Cardiac muscle cell (in vitro differentiated cells and primary cell): ENCODE measurements at places on chromosomes 4 and X. TPM values are rescaled to one million over a fixed set of nuclear protein-coding genes. Genes with fewer than 3 reads are reported as not detected.

SHROOM3 gene
- 43.4 and 47.7 TPM in 2 replicates for total RNA-seq

WNK3 gene
- 4.9 and 5.6 TPM in 2 replicates for total RNA-seq

TEX13C gene
- not detected in 2 replicates for total RNA-seq

HAND2 gene
- total RNA-seq, result 352 and 607 TPM in 2 replicates

HTRA3 gene
- 8.9 and 15.7 TPM in 2 replicates for total RNA-seq

TRPC3 gene
- total RNA-seq, result 51.2 and 54.1 TPM in 2 replicates

ASB12 gene
- 0.24 and 0.46 TPM in 2 replicates for total RNA-seq

USP11 gene
- 120 and 130 TPM in 2 replicates for total RNA-seq

SOD3 gene
- 23.2 and 31.0 TPM in 2 replicates for total RNA-seq

MPC1L gene
- total RNA-seq, result not detected in 2 replicates

IQCM gene
- total RNA-seq, result not detected in 2 replicates

AADAT gene
- 8.9 and 10.2 TPM in 2 replicates for total RNA-seq

- H3K27ac ChIP-seq, result no peak overlapping the region
- no peak for DNase-seq
- H3K4me3 ChIP-seq, result no peak overlapping the region
- no peaks in the 10 kb centered on the region for H3K36me3 ChIP-seq
- H3K27me3 ChIP-seq, result no peaks in the 10 kb centered on the region
Measured at GRCh38 chr4:76277667-76278066, 26.1 kb downstream of the FAM47E start.

GRCh38 chr4:125316401-125316790 lies 1.6 kb downstream of the FAT4 start:
- H3K36me3 ChIP-seq, result no peaks in the 10 kb centered on the region
- peaks cover 5% of the 10 kb centered on the region for H3K4me1 ChIP-seq
- DNase-seq, result peak; percentile 34
- no peak overlapping the region for H3K27ac ChIP-seq
- peak overlapping the region; percentile 90 for H3K4me3 ChIP-seq
- no peaks in the 10 kb centered on the region for H3K27me3 ChIP-seq

DNA sequence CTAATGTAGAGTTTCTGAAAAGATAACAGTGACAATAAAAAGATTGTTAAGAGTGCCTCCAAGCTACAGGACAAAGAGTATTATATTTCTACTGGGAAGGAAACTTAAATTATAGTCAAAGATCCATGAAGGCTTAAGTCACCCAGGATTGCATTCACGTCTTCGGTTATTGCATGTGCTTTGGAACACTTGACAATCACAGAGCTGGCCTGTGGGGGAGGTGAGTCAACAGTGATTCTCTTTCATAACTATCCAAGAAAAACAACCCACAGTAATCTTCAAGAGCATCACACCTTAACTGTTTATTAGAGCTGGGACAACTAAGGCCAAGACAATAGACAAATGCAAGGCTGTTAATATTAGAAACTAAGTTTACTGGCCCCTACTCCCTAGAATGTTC lies 40.3 kb downstream of the PDGFC start:
- no peaks in the 10 kb centered on the region for H3K36me3 ChIP-seq
- no peak overlapping the region for H3K27ac ChIP-seq
- H3K4me3 ChIP-seq, result no peak overlapping the region
- no peaks in the 10 kb centered on the region for H3K27me3 ChIP-seq
- H3K4me1 ChIP-seq, result no peaks in the 10 kb centered on the region

- no peaks in the 10 kb centered on the region for H3K36me3 ChIP-seq
- peak; percentile 30 for DNase-seq
- H3K27ac ChIP-seq, result no peak overlapping the region
- peaks cover 73% of the 10 kb centered on the region for H3K27me3 ChIP-seq
- no peaks in the 10 kb centered on the region for H3K4me1 ChIP-seq
- H3K4me3 ChIP-seq, result peak overlapping the region; percentile 43
Measured at GRCh38 chr4:81214144-81214880, 710 bp downstream of the PRKG2 start.

DNA sequence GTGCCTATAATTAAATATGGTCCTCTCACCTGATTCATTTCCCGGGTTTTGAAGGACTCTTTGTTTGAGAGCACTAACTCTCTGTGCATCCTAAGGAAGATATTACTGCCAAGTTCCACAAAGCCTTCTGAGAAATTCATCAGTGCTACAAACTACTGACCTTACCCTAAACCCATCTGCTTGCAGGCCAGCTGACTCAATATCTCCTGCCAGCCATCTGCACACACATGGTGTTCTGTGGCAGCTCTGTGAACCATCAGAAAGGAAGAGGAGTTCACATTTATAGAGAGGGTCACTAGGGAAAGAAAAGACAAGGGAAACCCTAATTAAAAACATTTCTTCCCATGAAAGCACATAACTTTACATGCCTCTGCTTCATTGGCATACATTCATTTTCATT lies 156.7 kb downstream of the ATP10D start:
- H3K27me3 ChIP-seq, result no peaks in the 10 kb centered on the region
- no peak for DNase-seq
- no peak overlapping the region for H3K4me3 ChIP-seq
- no peaks in the 10 kb centered on the region for H3K4me1 ChIP-seq

DNA sequence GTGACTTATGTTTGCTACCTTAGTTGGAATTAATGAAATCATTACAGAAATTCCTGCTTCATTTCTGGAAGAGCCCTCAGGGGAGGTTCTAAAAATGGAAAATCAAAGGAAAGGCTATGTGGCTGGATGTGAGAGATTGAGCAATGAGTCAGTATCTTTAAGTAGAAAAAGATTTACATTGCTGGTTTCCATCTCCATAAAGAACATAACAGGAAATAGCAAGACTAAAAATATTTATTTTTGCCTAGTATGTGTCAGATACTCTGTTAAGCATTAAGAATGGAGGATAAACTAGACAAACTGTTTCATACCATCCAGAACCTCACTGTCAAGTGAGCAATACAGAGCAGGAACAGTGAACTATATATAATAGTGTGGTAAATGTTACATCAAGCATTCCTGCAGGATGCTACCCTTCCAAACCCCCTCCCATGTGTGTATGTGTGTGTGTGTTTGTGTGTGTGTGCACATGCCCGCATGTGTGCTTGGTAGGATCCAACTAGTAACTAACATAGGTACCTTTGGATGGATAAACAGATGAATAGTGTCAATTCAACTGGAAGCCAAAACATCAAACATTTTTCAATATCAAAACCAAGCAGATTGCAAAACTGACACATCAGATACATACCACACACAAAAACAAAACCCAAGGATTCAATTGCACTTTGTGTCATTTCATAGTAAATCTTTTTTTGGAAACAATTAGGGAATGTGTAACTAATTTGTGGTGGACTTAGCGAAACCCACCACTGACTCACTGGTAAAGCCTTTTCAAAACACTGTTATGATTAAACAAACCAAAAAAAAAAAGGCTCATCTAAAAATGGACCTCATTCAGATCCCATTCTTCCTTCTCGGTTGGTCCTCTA lies 223.4 kb downstream of the SHROOM3 start:
- H3K27me3 ChIP-seq, result no peaks in the 10 kb centered on the region
- no peak for DNase-seq
- H3K4me3 ChIP-seq, result no peak overlapping the region
- no peaks in the 10 kb centered on the region for H3K36me3 ChIP-seq
- no peak overlapping the region for H3K27ac ChIP-seq
- H3K4me1 ChIP-seq, result peaks cover 12% of the 10 kb centered on the region

DNA sequence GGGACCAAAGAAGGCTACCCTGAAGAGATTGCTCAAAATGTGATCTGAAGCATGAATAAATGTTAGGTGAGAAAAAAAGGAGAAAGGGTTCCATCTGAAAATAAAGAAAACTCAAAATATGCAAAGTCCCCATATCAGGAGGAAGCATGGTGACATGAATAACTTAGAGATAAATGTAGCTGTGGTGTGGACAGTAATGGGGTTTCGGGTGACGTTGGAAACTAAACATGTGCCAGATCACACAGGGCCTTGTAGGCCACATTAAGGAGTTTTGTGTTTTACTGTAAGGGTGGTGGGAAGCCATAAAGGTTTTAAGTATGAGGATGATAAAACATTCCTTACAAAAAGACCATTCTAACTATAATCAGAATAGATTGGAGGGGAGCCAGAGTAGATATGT lies 40.3 kb upstream of the ACSL4 start:
- no peak overlapping the region for H3K27ac ChIP-seq
- H3K4me1 ChIP-seq, result no peaks in the 10 kb centered on the region
- no peaks in the 10 kb centered on the region for H3K27me3 ChIP-seq

DNA sequence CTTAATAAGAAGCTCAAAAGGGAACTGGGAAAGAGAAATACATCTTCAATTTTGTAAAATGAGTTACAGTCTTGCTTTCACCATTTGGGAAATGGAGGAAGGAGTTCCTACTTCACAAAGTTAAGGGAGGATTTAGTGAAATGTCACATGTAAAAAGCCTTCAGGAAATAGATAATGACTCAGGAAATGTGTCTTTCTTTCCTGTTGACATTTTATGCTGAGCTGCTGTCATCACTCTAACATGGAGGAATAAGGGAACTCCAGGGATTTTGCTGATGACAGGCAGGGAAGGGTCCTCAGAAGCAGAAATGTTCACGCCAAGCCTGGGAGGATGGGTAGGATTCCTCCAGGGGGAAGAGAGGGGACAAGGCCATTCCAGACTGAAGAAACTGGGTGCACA lies 251.1 kb downstream of the USP46 start:
- H3K36me3 ChIP-seq, result no peaks in the 10 kb centered on the region
- no peak for DNase-seq
- no peak overlapping the region for H3K27ac ChIP-seq
- H3K4me1 ChIP-seq, result no peaks in the 10 kb centered on the region

DNA sequence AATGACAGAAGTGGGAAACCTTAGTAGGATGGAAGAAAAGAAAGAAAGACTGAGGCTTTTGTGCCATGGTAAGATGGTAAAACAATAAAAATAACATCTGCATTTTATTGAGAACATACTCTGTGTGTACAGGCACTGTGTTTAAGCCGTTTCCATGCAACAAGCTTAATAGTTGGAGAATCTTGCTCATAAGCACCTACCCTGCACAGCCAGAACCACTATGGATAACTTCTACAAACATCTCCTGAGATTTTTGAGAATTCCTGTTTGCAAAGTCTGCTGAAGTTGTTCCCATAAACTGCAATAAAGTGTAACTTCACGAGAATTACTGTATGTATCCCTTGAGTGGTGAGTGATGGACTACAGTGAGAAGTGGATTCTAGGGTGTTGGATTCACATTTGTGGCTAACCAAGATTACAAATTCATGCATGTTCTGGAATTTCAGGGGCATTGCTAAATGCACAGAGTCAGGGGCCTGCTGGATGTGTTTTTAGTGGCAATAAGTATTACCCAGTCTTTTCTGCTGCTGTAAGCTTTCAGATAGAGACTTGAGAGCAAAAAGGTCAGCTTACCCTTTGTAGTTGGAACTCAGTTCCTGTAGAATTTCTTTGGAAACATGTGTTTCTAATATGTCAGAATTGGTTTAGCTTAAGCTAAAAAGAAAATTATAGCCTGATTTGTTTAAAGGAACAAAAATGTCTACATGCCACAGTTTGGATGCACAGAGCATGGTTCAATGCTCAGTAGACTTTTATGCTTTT lies 132.5 kb downstream of the AFF1 start:
- peaks cover 8% of the 10 kb centered on the region for H3K4me1 ChIP-seq
- no peaks in the 10 kb centered on the region for H3K36me3 ChIP-seq
- H3K27ac ChIP-seq, result peak overlapping the region; percentile 5
- no peaks in the 10 kb centered on the region for H3K27me3 ChIP-seq
- H3K4me3 ChIP-seq, result no peak overlapping the region

GRCh38 chr4:80301884-80302283 lies 33.6 kb upstream of the CFAP299 start:
- no peak overlapping the region for H3K27ac ChIP-seq
- H3K4me1 ChIP-seq, result no peaks in the 10 kb centered on the region
- DNase-seq, result no peak
- H3K4me3 ChIP-seq, result no peak overlapping the region
- H3K27me3 ChIP-seq, result no peaks in the 10 kb centered on the region
- H3K36me3 ChIP-seq, result no peaks in the 10 kb centered on the region

- no peak overlapping the region for H3K4me3 ChIP-seq
- H3K4me1 ChIP-seq, result peaks cover 2% of the 10 kb centered on the region
- no peak for DNase-seq
- no peaks in the 10 kb centered on the region for H3K27me3 ChIP-seq
- H3K27ac ChIP-seq, result no peak overlapping the region
Measured at GRCh38 chr4:155941085-155941790, 12.4 kb downstream of the CTSO start.

DNA sequence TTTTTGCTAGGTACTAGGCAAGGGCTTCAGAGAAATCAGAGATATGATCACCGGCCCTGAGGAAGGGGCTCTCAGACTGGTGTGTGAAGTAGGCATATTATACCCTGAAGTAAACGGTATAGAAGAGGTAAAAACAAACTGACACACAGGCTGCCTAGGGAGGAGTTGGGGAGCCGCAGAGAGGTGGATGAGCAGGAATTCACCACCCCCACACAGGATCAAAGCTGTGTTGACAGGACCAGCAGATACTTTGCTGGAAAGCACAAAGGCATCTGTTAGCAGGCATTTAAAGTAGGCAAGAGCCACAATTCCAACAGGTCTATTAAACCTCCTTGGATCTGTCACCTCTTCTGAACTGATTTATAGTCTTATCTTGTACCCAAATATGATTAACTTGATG lies 71.8 kb upstream of the GPR34 start:
- DNase-seq, result no peak
- H3K27me3 ChIP-seq, result no peaks in the 10 kb centered on the region
- no peak overlapping the region for H3K4me3 ChIP-seq
- peaks cover 21% of the 10 kb centered on the region for H3K4me1 ChIP-seq
- no peaks in the 10 kb centered on the region for H3K36me3 ChIP-seq

GRCh38 chr4:6767748-6768538 lies 14.6 kb upstream of the KIAA0232 start:
- H3K27me3 ChIP-seq, result no peaks in the 10 kb centered on the region
- no peaks in the 10 kb centered on the region for H3K36me3 ChIP-seq
- no peak overlapping the region for H3K4me3 ChIP-seq

- H3K27me3 ChIP-seq, result no peaks in the 10 kb centered on the region
- DNase-seq, result no peak
- H3K27ac ChIP-seq, result no peak overlapping the region
- no peaks in the 10 kb centered on the region for H3K4me1 ChIP-seq
Measured at GRCh38 chr4:107838861-107839565, 14.3 kb downstream of the SGMS2 start.

- no peaks in the 10 kb centered on the region for H3K36me3 ChIP-seq
- no peaks in the 10 kb centered on the region for H3K4me1 ChIP-seq
- H3K27ac ChIP-seq, result no peak overlapping the region
- no peaks in the 10 kb centered on the region for H3K27me3 ChIP-seq
- DNase-seq, result no peak
Measured at GRCh38 chr4:40283968-40284367, 51.2 kb upstream of the CHRNA9 start.

GRCh38 chrX:41333003-41333743 lies 789 bp upstream of the DDX3X start:
- DNase-seq, result peak; percentile 87
- no peaks in the 10 kb centered on the region for H3K36me3 ChIP-seq
- H3K27ac ChIP-seq, result peak overlapping the region; percentile 99
- no peaks in the 10 kb centered on the region for H3K27me3 ChIP-seq
- peaks cover 12% of the 10 kb centered on the region for H3K4me1 ChIP-seq
- peak overlapping the region; percentile 59 for H3K4me3 ChIP-seq

GRCh38 chrX:17500145-17500579 lies 125.2 kb downstream of the NHS start:
- no peaks in the 10 kb centered on the region for H3K4me1 ChIP-seq
- no peak overlapping the region for H3K27ac ChIP-seq
- no peaks in the 10 kb centered on the region for H3K27me3 ChIP-seq
- H3K4me3 ChIP-seq, result no peak overlapping the region
- no peaks in the 10 kb centered on the region for H3K36me3 ChIP-seq

- no peak for DNase-seq
- H3K36me3 ChIP-seq, result no peaks in the 10 kb centered on the region
- H3K27me3 ChIP-seq, result no peaks in the 10 kb centered on the region
- no peaks in the 10 kb centered on the region for H3K4me1 ChIP-seq
- H3K4me3 ChIP-seq, result no peak overlapping the region
- H3K27ac ChIP-seq, result no peak overlapping the region
Measured at GRCh38 chr4:183082053-183082452, 17.0 kb upstream of the WWC2 start.
